ENCODE measurements at places on chromosomes 16 and 17. TPM values are rescaled to one million over a fixed set of nuclear protein-coding genes. Genes with fewer than 3 reads are reported as not detected.

DNA sequence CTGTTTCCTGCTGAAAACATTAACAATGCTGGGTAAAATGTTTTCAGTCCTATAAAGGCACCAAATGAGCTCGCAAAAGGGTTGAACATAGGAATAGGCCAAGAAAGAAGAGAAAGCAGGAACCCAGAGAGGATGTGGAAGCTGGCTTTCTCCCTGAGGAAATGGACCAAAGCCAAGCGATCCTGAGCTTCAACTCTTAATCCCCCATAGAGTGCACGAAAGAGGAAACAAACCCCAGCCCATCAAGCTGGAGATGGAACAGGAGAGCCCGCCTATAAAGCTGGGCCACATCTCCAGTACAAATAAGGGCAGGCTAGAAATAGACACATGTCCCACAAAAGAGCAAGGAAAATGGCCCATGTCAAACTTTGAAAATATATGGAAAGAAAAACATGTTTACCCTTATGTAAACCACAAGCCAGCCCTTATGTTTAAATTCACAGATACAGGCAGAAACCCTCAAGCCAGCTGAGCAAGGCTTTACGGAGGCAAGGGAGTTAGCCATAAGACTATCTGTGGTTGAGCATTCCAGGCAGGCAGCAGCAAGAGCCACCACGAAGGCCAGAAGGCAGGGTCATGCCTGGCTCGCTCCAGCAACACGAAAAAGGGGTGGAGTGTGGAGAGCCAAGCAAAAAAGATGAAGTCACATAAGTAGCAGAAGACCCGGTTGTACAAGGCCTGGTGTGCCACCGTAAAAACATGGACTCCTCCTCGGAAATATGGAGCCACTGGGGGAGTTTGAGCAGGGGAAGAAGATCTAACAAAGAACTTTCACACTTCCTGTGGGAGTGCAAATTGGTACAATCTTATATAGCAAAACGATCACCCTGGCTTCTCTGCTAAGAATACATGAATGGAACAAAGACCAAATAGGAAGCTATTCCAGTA, 27.8 kb downstream of the COPRS start:
- no peak overlapping the region for H3K27ac ChIP-seq
- H3K36me3 ChIP-seq: no peaks in the 10 kb centered on the region
- H3K4me3 ChIP-seq: peak overlapping the region; percentile 34
- DNase-seq: no peak
- H3K27me3 ChIP-seq: no peaks in the 10 kb centered on the region

GRCh38 chr16:17529982-17530760, 59.4 kb upstream of the XYLT1 start:
- no peak overlapping the region for H3K27ac ChIP-seq
- H3K4me3 ChIP-seq: no peak overlapping the region
- H3K4me1 ChIP-seq: no peaks in the 10 kb centered on the region
- no peaks in the 10 kb centered on the region for H3K27me3 ChIP-seq
- no peak for DNase-seq
- H3K36me3 ChIP-seq: no peaks in the 10 kb centered on the region

DNA sequence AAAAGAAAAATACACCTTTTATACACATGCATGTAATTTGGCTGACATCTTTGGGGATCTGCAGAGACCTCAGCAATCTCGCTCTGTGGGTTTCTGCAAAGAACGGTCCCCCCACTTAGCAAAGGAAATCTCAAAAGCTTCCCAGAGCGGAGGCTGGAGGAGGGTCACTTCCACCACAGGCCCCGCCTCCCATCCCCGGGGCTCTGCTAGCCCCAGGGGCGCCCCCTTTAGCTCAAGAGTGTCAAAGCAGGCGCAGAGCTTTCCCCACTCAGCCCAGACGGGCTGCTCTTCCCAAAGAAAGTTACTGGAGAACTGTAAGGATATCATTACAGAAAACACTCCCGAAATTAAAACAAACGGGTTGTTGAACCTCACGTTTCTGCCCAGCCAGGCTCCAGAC, 11.4 kb downstream of the SLC13A5 start:
- DNase-seq: peak; percentile 58
- no peaks in the 10 kb centered on the region for H3K27me3 ChIP-seq
- no peak overlapping the region for H3K4me3 ChIP-seq

- peak; percentile 80 for DNase-seq
- no peaks in the 10 kb centered on the region for H3K27me3 ChIP-seq
- no peak overlapping the region for H3K27ac ChIP-seq
- H3K36me3 ChIP-seq: no peaks in the 10 kb centered on the region
- peak overlapping the region; percentile 12 for H3K4me3 ChIP-seq
Measured at GRCh38 chr17:60139438-60140285, 10.1 kb upstream of the CA4 start.

GRCh38 chr16:83943516-83944050, 9.5 kb upstream of the OSGIN1 start:
- peaks cover 2% of the 10 kb centered on the region for H3K4me1 ChIP-seq
- H3K27me3 ChIP-seq: no peaks in the 10 kb centered on the region
- no peaks in the 10 kb centered on the region for H3K36me3 ChIP-seq

GRCh38 chr17:11564589-11565380, 33.5 kb upstream of the DNAH9 start:
- H3K27me3 ChIP-seq: no peaks in the 10 kb centered on the region
- H3K4me3 ChIP-seq: no peak overlapping the region
- no peaks in the 10 kb centered on the region for H3K4me1 ChIP-seq

GRCh38 chr17:28334171-28334570, 1.1 kb downstream of the IFT20 start:
- H3K27me3 ChIP-seq: no peaks in the 10 kb centered on the region
- H3K4me3 ChIP-seq: no peak overlapping the region
- H3K36me3 ChIP-seq: no peaks in the 10 kb centered on the region
- H3K27ac ChIP-seq: no peak overlapping the region
- peaks cover 33% of the 10 kb centered on the region for H3K4me1 ChIP-seq

DNA sequence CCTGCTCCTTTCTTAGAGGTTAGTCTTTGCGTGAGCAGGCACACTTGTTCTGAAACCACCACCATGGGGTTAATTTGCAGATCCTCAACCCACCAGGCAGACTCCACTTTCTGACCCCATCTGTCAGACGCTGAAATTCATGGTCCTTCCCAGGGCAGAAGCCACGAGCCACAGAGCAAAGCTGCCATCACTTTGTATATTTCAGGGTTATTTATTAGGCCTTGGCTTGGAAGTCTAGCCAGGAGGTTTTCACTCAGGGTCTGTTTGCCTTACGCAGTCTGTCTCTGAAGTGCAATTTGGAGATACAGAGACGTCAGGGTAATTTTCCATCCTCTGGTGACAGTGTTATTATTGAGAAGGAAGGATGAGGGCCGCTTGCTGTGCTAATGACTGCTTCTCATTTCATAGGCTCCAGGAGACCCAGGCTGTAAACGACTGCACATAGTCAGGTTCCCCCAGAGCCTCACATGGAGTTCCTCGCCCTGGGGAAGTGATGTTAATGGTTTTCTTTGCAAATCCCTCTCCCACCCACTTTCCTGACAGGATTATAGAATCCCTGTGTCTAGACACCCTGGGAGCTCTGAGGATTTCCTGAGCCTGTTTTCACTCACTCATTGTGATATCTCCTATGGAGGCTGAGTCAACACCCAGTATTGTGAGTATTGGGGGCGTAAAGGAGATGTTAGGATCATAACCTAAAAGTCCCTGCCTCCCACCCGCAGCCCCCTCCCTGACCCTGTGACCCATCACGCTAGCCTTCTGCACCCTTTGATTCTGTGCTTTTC, 269.0 kb downstream of the ABCC12 start:
- no peak overlapping the region for H3K4me3 ChIP-seq
- H3K27me3 ChIP-seq: no peaks in the 10 kb centered on the region
- H3K36me3 ChIP-seq: no peaks in the 10 kb centered on the region

GRCh38 chr17:37392024-37392590, 14.5 kb downstream of the ACACA start:
- H3K4me3 ChIP-seq: no peak overlapping the region
- no peak for DNase-seq
- H3K4me1 ChIP-seq: no peaks in the 10 kb centered on the region
- no peaks in the 10 kb centered on the region for H3K27me3 ChIP-seq
- no peak overlapping the region for H3K27ac ChIP-seq

GRCh38 chr16:15986261-15986660, 36.8 kb downstream of the ABCC1 start:
- no peak for DNase-seq
- no peak overlapping the region for H3K4me3 ChIP-seq
- no peaks in the 10 kb centered on the region for H3K27me3 ChIP-seq
- no peak overlapping the region for H3K27ac ChIP-seq
- H3K36me3 ChIP-seq: no peaks in the 10 kb centered on the region
- H3K4me1 ChIP-seq: peaks cover 14% of the 10 kb centered on the region

DNA sequence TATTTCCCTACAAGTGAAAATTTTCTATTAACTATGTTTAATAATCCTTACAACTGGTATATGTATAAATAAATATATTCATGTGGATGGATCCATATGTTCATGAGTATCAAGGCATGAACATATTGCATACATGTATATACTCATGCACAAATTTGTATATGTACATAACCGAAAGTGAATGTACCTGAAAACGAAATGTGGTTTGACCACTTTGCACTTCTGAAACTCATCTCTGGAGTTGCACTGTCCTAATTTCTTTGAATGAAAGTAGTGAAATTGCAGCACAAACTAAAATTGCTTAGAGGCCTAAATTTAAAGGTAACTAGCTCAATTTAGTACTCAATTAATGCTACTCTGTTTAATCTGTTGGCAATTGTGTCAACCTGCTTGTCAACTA, 27.4 kb upstream of the GNAO1 start:
- no peak overlapping the region for H3K4me3 ChIP-seq
- DNase-seq: no peak
- H3K27ac ChIP-seq: no peak overlapping the region
- H3K36me3 ChIP-seq: no peaks in the 10 kb centered on the region
- peaks cover 3% of the 10 kb centered on the region for H3K4me1 ChIP-seq
- no peaks in the 10 kb centered on the region for H3K27me3 ChIP-seq

- H3K4me1 ChIP-seq: peaks cover 14% of the 10 kb centered on the region
- H3K27me3 ChIP-seq: no peaks in the 10 kb centered on the region
- H3K27ac ChIP-seq: peak overlapping the region; percentile 87
- no peaks in the 10 kb centered on the region for H3K36me3 ChIP-seq
- no peak for DNase-seq
Measured at GRCh38 chr16:1474082-1474795, 589 bp downstream of the CLCN7 start.

KRT28 gene
- polyA plus RNA-seq: 0.37 TPM

CNTNAP4 gene
- 1.5 TPM for polyA plus RNA-seq

MPP2 gene
- polyA plus RNA-seq: 31.4 TPM

Data from testis (tissue), 5 donors.